ENCODE measurements at places on chromosomes 3 and 15.

- no peak for DNase-seq
Measured at GRCh38 chr3:21235491-21235890, 515.5 kb downstream of the ZNF385D start.

DNA sequence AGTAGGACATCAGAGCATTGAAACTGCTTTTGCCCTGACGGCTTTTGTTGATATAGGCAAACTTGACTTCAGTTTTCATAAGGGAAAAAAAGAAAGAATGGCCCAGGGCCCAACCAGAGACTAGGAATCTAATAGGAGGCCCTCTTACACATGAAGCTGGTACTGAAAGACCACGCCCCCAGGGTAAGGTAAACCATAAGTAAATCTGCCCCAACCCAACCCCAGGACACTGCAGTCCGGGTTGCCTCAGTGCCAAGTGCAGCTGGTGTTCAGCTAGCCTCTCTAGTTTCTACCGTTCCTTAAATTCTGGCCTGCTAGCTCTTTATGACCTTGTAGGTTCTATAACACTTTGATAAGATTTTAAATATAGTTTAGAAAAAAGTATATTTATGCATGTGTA is 136.7 kb downstream of the AQP9 start:
- DNase-seq: no peak

GRCh38 chr3:116470605-116471197 is 25.4 kb upstream of the LSAMP start:
- DNase-seq: no peak

DNA sequence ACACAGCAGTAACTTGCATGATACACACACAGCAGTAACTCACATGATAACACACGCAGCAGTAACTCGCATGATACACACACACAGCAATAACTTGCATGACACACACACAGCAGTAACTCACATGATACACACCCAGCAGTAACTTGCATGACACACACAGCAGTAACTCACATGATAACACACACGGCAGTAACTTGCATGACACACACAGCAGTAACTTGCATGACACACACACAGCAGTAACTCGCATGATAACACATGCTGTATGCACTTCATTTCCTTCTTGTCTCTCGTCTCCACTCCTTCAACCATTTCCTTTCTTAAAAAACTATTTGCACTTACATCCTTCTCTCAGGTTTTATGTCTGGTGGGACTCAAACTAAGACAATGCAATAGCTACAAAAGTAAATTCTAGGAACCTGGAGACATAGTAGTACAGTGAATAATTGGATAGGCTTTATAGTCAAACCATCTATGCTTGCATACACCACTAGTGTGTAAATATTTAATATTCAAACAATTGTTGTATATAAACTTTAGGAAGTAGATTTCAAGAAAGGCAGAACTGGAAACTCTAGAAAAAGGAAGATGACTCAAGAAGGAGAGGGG is 130.8 kb downstream of the UACA start:
- no peak for DNase-seq

- DNase-seq: no peak
Measured at GRCh38 chr3:41126961-41127360, 72.3 kb upstream of the CTNNB1 start.

GRCh38 chr3:78918361-78919020 is 849.3 kb downstream of the ROBO1 start:
- DNase-seq: no peak

DNA sequence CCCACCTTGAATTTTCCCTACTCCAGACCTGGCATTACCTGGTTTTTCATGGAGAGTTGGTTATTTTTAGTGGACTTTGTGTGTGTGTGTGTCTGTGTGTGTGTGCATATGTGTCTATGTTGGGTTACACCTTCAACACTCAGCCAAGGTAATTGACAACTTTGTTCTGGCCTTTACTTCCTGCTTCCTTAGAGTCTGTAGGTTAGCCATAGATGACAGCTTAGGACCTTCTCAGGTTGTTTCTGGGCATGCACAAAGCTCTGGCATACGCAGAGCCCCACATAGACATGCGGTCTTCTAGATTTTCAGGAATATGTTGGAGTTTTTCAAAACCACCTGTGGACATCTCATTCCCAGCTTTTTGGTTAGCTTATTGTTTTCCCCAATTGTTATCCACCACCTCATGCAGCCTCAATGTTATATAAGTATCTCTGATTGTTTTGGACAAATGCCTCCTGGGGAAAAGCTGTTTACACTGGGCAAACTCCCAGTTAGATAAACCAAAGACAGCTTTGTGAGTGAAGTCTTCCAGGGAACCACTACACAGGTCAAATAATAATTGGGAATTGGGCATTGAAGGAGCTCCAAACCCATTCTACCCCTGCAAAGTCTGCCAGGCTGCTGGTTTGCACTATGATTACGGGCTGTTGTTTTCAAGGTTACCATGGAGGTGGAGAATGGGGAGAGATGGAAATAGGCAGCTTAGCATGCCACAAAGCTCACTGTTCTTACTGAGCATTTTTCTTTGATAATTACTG is 201.2 kb downstream of the ADAMTSL3 start:
- no peak for DNase-seq

DNA sequence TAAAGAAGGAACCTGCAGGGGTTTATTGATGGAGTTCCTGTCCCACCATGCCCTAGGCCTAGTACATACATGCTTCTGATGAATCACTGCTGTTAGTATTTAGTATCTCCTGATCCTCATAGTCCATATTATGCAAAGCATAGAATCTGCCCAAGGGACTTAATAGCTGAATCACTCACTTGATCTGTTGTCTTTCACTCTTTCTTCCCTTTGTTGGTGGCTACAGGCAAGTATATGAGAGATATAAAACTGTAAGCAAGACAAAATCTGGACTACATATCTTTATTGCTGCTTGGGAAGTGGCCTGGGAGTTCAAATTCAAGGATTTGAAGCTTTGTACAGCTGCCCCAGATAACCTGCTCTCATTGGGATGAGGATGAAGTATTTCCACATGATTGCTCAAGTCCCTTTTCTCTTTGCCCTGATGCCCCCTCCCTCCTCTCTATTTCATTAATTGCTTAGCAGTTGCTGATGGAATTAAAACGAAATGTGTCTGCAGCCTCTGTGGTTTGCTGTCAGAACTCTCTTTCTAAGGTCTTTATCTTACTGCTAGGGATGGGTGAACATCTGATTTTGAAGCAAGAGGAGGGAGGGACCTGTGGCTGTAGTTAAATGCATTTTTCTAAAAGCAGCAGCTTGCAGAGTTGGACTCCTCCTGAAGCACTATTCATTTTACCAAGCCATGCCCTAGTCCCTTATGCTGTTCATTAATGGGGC is 114.1 kb downstream of the ZNF609 start:
- no peak for DNase-seq

DNA sequence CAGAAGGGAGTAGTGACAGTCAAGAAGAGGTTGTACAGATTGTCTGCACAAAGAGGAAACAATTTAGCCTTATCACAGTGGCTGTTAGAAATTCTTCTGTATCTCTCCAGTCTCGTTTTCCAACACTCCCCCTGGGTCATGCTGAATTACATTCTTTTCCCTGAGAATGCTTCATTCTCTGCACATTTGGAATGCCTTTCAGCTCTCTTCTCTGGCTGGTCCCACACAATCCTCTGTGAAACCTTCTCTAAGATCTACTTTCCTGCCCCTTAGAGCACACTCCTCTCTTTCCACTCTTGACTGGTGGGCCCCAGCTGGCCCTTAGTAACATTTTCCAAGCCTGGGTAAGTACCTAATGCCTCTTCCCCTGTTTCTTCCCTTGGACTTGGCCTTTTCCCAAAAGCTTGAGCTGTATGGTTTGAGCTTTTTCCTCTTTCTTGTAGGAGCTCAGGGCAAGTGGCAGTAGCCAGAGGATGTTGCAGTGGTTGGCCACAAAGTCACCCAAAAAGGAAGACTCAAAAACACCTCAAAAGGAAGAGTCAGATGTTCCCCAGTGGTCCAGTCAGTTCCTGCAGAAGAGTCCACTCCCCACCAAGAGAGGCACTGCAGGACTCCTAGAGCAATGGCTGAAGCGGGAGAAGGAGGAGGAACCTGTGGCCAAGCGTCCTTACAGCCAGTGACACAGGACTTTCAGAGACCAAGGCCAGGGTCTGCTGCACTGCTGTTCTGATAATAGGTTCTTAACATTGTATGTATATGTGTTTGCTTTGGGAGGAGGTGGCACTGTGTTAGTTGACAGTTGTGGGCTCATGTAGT is 25.7 kb downstream of the HMCES start:
- no peak for DNase-seq

DNA sequence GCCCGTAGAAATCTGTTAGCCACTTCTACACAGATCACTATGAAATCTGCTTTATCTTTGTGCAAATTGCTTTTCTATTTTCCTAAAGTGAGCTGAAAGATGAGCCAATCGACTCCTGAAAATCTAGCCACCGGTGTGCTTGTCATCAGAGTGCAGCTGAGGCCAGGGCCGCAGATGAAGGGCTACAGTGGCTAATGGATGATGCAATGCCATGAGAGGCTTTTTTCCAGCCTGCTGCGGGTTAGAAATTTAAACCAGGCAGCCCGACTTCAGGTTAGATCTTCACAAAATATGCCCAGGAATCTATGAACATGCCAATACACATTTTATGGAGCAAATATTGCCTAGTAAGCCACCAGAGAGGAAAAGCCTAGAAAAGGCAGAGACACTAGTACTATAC is 948.2 kb upstream of the CFAP20DC start:
- DNase-seq: no peak

GRCh38 chr15:58058729-58059128 is 6.8 kb downstream of the ALDH1A2 start:
- no peak for DNase-seq

DNA sequence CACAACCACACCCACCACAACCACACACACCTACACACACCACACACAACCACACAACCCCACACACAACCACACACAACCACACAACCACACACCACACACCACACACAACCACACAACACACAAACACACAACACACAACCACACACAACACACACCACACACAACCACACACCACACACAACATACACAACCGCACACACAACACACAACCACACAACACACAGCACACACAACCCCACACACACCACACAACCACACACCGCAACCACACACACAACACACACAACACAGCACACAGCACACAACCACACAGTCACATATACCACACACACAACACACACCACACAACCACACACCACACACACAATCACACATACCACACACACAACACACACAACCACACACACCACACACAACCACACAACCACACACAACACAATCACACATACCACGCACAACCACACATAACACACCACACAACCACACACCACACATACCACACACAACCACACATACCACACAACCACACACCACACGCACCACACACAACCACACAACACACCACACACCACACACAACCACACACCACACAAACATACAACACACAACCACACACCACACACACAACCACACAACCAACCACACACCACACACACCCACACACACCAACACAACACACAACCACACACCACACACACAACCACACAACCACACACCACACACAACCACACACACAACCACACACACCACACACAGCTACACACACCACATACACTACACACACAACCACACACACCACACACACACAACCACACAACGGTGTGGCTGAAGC is 23.7 kb downstream of the CPN2 start:
- DNase-seq: no peak

- peak; percentile 44 for DNase-seq
Measured at GRCh38 chr3:12175844-12176453, 17.2 kb upstream of the TIMP4 start.

- no peak for DNase-seq
Measured at GRCh38 chr3:140399871-140400270, 278.0 kb upstream of the TRIM42 start.

DNA sequence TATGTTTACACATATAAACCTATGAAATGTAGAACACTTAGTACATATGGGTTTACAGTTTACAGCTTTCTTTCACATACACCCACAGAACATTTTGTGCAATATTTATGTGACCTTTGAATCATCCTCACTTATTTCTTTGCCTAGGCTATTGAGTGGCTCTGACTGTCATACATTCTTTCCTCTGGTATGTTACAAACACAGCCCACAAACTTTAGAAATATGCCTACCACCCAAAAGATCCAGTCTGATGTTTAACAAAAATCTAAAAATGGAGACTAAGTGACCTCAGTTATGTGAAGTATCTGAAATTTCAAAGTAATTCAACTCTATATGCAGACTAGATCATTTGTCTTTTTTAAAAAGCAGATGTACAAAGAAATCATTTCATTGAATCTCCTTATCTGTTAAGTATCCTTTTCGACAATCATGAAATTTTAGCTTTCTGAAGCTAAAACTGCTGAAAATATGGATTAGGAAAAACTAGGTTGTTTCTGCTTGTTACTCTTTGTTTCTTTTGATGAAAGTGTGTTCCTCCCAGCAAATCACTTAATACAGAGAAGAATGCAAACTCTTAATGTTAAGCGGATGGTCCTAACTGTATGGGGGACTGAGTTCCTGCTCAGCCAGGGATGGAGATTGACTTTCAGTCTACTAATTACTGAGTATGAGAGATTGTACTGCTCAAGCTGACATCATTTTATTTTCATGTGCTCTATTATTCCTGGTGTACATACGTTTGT is 27.7 kb downstream of the CCDC54 start:
- no peak for DNase-seq

- DNase-seq: no peak
Measured at GRCh38 chr3:191254098-191254873, 55.2 kb downstream of the OSTN start.

DNA sequence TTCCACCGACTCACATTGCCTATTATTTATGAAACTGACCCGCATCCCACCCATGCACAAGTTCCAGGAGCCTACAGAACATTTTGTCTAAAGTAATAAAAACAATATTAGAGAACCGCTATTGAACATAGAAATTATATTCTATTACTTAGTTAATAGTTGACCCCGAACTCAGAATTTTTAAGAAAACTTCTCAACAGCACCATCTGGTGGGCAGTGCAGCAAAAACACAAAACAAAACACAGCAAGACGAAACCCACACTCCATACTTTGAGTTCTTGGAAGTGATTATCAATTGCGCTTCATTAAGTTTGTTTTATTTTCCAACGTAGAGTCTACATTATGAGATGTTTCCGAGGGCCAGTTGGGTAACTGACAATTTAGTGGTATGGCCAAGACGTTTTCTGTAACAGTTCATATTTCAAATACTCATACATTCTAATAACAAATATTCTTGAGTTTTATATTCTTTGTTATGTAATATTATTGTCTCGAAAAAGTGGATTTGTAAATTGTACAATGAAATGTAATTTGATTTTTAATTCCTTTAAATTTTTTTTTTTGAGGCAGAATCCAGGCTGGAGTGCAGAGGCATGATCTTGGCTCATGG is 24.0 kb upstream of the C3orf70 start:
- peak; percentile 28 for DNase-seq

GRCh38 chr3:184968115-184968514 is 156.1 kb downstream of the VPS8 start:
- no peak for DNase-seq

DNA sequence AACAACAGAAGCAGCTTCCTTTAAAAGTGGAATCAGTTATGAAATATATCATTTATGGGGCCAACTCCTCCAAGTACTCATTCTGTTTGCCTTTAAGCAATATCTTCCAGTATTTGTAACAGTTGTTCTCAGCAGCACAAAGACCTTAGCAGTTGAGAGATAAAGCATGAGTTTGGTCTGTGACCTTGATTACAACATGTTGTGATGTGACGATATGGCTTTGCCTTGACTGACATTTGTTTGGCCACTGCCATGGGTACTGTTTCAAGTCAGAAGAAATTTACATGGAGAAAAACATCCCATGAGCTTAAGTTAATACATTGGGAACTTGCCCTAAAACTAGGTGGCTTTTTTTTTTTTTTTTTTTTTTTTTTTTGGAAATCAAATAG is 175.1 kb upstream of the KBTBD8 start:
- no peak for DNase-seq

- DNase-seq: no peak
Measured at GRCh38 chr3:29610781-29611180, 329.9 kb downstream of the RBMS3 start.
